CD14-positive monocyte (primary cell): ENCODE measurements at places on chromosomes 5 and 9. TPM values are rescaled to one million over a fixed set of nuclear protein-coding genes. Genes with fewer than 3 reads are reported as not detected.

- no peak for DNase-seq
These were observed 6.0 kb upstream of the CCIN start for GRCh38 chr9:36163049-36163785.

DNA sequence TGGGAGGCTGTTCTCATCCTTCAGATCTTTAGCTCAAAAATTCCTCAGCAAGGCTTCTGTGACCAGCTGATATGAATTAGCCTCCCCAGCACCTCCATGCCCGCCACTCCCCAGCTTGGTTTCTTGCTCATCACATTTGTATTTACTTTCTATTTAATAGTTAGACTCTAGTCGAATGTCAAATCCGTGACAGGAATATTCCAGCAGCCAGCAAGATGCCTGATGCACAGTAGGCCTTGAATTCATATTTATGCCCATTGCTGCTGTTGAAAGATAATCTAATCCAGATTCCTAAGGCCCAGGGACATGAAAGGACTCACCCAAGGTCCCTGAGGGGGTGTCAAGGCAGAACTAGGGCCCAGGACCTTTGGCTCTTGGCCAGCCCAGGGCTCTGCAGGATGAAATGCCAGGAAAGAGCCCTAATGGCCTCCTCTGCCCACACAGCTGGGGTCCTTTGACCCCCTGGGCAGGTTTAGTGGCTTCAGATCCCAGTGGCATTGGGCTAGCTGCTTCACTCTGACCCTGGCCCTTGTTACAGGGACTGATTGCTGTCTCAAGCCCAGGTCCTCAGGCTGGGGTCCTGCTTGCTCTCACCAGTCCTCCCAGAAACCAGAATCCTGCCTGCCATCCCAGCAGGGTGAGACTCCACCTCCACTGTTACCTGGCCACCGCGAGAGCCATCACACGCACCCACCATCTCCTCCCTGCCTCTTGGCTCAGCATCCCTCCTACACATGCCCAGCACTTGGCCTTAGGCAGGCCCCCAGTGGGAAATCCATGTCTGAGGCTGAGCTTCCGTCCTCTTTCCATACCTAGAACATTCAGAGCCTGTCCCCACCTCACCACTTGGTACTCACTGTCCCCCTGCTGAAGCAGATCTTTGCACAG is 7.3 kb downstream of the CSF1R start:
- DNase-seq, result no peak

- peak; percentile 65 for DNase-seq
These were observed 4.8 kb downstream of the IRF1 start for GRCh38 chr5:132485641-132486317.

- DNase-seq, result no peak
These were observed 232.3 kb downstream of the FANCC start for GRCh38 chr9:95085036-95085770.

SARDH gene
- not detected for polyA plus RNA-seq

GRCh38 chr5:39587675-39588074 is 162.9 kb upstream of the DAB2 start:
- DNase-seq, result no peak

GRCh38 chr5:55914971-55915370 is 63.8 kb downstream of the IL31RA start:
- no peak for DNase-seq

DNA sequence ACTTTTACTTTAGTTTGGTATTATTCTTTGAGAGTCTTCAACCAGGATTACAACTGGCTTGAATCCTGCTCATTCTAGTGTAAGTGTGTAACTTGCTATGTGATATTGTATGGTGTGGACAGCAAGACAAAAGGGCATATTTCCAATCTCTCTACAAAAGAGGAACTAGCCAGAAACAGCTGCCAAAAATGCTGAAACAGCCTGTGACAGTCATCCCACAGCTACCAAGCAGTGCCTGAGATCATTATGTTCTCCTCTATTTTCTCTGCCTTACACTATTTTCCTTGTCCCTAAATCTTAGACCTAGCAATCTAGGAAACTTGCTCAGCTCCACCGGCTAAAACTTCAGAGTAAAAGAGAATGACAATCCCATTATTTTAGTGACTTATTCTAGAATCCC is 42.8 kb downstream of the WDR41 start:
- DNase-seq, result peak; percentile 10

- DNase-seq, result no peak
These were observed 6.4 kb downstream of the FPGS start for GRCh38 chr9:127809002-127809539.

DNA sequence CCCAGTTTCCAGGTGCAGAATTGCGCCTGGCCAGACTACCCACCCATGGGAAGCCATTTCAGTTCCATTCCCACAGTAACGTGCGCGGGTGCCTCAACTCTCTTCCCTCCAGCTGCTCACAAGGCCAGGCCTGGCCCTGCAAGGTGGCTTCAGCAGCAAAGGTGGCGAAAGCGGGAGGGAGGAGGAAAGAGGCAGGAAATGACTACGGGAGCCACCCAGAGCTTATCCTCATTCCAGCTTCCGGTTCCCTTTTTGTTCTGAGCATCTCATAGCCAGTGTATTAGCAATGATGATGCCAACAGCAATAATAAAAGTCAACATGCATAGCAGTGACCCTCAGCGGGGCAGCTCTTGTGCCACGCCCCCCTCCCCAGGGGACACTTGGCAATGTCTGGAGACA is 101.5 kb upstream of the BOD1 start:
- peak; percentile 64 for DNase-seq
